ENCODE measurements at places on chromosomes 2 and 18.

DNA sequence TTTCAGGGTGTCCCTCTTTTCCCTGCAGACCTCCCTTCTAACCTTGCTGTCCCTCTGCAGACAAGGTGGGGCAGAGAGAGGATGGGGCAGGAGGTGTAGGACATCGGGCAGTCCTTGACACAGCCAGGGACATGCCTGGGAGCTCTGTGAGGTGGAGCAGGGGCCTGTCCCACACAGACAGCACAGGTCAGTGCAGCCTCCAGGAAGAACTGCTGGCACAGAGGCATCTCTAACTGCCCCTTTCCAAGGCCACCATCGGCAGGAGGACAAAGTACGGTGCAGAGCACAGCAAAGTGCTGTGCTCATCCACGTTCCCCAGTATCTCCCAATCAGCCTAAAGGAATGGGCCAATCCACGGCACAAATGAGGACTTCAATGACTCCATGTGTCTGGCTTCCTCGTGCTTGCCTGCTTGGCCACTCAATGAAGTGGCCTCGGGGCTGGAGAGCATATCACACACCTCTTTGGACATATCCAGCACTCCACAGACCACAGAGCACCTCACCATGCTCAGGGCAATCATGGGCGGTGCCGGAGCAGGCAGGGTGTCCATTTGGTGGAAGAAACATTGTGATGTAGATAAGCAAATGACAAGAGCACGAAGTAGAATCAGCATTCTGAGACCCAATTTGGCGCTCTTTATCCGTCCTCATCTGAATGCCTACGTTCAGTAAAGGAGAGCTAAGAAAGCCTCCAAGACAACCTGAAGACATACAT, 11.9 kb downstream of the CHST10 start:
- DNase-seq, result no peak

- no peak for DNase-seq
Measured at GRCh38 chr2:73832930-73833329, 4.2 kb downstream of the STAMBP start.

DNA sequence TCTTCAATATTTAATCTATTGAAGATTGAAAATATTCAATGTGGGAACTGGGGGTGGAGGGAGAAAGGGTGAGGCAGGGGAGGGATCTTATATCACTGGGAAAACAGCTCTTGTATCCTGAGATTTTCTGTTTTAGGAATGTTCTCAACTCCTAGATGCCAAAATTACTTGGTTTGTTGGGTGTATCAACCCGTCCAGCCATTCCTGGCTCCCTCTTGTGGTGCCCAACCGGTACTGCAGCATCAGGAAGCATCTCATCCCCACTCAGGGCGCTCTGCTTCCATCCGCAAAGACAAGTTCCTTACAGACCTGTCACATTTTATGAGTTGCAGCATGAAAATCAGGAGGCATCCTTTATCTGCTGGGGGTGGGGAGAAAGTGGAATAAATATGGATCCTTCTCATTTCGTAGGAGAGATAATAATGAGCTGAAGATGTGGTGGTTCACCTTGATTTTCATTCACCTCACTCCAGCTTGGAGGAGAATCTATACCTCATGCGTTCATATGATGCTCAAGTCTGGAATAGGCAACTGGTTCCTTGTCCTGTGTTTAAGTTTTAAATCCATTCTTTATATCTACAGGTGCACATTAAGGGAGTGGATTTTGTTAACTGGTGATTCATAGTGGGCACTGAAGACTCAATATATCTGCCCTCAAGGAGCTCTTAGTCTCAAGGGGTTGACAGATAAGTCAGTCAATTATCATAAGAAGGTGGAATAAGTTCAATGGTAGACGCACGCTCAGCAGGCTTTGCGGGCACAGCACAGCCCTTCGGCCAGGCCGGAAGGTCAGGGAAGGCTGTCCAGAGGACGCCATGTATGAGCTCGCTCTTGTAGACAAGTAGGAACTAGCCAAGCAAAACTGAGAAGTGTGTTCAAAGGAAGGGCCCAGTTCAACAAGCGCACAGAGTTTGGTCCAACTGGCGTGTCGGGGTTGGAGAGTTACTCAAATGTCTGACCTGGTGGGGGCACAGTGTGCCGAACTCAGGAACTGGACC, 127.3 kb downstream of the RNF144A start:
- DNase-seq, result peak; percentile 11

DNA sequence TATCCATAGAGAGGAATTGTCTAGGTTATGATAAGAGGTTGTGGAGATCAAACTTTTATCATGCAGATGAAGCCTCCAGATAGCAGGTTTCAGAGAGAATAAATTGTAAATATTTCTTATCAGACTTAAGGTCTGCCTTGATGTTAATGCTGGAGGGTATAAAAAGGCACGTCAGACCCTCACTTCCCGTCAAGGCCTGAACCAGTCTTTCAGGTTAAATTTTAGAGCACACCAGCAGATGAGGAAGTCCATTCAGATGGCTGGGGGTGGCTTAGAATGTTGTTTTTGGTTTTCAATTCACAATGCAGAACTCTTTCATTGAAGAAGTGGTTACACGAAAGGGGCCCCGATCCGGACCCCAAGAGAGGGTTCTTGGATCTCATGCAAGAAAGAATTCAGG, 144.4 kb upstream of the FBXO11 start:
- no peak for DNase-seq

- no peak for DNase-seq
Measured at GRCh38 chr2:9705196-9705595, 74.4 kb upstream of the YWHAQ start.
